Dorsolateral prefrontal cortex (tissue), 122 donors: ENCODE measurements at places on chromosomes 7 and 10.
A peak's percentile ranks its signal among the peaks of the same experiment; 100 is the strongest.

GRCh38 chr10:119409385-119409784 is 133.1 kb downstream of the RGS10 start:
- DNase-seq = no peak

DNA sequence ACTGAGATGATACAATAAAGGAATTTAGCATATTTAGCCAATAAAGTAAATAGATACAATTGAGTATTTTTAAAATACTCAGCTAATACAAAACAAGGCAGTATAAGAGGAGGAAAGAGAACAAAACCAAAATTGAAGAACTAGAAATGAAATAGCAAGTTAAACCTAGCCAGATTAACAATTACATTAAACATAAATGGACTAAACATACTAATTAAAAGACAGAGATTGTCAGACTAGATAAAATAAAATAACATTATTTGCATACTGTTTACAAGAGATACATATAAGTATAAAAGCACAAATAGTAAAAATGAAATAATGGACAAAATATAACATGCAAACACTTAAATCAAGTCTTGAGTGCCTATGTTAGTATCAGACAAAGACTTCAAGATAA is 517.7 kb upstream of the PHF14 start:
- DNase-seq = no peak

DNA sequence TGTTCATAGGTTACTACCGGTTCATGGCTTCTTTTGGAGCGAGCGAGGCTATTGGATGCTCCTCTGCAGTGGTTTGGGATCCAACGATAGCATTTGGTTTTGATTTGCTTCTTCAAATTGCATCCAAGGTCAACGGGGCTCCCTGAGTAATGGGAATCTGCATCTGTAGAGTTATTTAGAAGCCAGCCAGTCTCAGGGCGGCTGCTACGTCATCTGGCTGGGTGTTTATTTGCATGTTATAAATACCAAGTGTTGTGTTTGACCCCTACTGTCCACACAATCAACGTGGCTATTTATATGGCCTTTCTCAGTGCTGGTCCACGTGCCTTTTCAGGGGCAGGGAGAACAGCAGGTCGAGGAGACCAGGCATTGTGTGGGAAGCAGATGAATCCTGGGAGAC is 137.7 kb downstream of the PRPF18 start:
- DNase-seq = no peak

DNA sequence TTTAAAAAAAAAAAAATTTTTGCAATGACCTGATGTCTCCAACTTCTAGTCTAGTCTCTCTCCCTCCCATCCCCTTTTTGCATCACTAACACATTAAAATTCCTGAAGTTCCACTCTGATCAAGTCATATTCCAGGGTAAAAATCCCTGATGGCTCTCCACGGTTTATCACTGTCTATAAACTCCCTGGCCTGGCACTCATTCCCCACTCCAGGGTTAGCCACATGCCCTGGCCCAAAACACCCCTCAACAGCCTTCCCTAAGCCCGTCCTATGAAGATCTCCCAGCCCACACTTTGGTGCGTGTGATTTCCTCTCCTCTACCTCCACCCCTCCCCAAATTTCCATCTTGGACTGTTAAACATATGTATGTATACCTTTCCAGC is 125.4 kb downstream of the JAZF1 start:
- no peak for DNase-seq

- no peak for DNase-seq
These were observed 25.1 kb downstream of the SGCE start for GRCh38 chr7:94630855-94631254.

DNA sequence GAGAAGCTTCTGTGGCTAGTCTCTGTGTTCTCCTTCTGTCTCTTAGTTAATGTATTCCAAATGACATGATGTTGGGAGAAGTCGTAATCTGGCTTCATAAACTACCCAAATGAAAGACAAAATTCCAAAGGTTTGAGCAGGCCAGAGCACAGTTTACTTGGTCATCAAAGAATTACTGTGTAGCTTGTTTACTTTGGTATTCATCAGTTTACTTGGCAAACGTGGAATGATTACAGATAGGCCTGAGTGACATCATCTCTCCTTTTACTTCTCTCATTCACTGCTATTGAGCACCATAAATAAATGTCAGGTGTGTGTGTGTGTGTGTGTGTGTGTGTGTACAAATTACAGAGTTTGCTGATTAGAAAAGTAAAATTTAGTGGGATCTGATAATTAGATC is 327.3 kb downstream of the PHTF2 start:
- no peak for DNase-seq

DNA sequence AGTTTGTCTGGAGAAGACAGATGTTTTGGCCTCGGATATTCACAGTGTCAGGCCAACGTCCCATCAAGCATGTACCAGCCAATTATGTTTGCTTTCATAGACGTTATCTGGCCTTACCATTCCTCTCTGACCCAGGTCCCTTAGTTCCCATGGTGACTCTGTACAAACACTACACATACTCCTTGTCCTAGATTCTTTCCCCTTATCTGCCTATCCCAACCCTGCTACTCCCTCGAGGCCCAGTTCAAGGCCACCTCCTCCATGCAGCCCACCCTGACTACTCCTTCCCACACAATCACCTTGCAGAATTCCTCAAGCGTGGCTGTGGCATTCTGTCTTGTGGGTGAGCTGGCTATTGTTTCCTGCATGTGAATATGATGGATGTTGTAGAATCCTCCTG is 155.2 kb downstream of the PRKAG2 start:
- DNase-seq = no peak

- no peak for DNase-seq
These were observed 363.2 kb downstream of the PHTF2 start for GRCh38 chr7:78161781-78162180.

- no peak for DNase-seq
These were observed 546.0 kb upstream of the FZD8 start for GRCh38 chr10:36188080-36188453.

DNA sequence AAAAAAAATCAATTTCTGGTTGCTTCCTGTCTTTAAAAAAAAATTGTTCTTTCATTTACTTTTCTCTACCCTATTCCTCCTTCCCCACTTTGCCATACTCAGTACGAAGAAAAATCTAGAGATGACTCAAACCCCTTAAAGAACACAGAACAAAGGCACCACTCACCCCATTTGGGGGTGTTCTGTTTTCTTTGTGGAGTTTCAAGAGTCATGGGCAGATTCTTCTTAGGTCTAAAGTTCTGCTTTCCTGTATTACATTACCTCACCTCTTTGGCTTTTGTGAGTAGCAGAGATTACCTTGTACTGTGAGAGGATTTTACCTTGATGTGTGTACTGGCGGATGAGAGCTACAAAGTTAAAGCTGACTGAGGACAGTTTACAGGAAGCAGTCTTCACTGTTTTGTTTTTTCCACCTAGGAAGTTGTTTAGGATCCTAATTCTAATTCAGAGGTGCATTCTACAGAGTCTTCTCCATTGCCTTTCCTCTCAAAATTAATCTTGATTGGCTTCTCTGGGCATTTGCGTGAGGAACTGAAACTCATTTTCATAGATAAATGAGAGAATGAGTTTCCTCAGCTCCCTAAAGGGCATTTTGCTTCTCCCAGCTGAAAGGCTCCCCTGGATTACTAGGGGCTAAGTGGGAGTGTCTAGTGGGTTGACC is 20.7 kb downstream of the AVL9 start:
- no peak for DNase-seq

GRCh38 chr7:40909346-40909980 is 774.7 kb downstream of the SUGCT start:
- no peak for DNase-seq

- no peak for DNase-seq
These were observed 95.4 kb downstream of the GRK5 start for GRCh38 chr10:119302591-119303253.

GRCh38 chr7:119482671-119483070 is 790.3 kb upstream of the KCND2 start:
- no peak for DNase-seq

GRCh38 chr10:132497861-132498561 is 39.6 kb upstream of the INPP5A start:
- DNase-seq = peak; percentile 31

- DNase-seq = no peak
These were observed 46.8 kb downstream of the TET1 start for GRCh38 chr10:68606918-68607317.

GRCh38 chr10:86135191-86135590 is 231.4 kb downstream of the GRID1 start:
- no peak for DNase-seq

GRCh38 chr7:41046221-41046761 is 656.6 kb downstream of the INHBA start:
- no peak for DNase-seq

DNA sequence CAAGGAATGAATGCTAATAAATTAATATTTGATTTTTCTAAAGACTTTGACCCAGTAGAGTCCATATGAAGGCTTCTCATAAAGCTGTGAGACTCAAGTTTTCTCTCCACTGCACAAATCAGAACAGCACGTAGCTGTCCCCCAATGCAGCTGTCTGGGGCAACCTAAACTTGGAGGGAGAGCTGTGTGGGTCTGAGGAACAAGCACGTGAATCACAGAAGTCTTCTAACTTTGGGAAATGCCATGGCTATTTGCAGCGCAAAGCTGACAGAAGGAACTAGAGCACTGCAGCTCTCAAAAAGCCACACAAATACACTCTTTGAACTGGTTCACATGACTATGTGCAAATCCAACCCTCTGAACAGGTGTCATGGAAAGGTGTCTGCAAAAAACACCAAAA is 47.9 kb downstream of the COL1A2 start:
- DNase-seq = no peak

GRCh38 chr7:1012004-1012715 is 29.2 kb downstream of the CYP2W1 start:
- DNase-seq = no peak

DNA sequence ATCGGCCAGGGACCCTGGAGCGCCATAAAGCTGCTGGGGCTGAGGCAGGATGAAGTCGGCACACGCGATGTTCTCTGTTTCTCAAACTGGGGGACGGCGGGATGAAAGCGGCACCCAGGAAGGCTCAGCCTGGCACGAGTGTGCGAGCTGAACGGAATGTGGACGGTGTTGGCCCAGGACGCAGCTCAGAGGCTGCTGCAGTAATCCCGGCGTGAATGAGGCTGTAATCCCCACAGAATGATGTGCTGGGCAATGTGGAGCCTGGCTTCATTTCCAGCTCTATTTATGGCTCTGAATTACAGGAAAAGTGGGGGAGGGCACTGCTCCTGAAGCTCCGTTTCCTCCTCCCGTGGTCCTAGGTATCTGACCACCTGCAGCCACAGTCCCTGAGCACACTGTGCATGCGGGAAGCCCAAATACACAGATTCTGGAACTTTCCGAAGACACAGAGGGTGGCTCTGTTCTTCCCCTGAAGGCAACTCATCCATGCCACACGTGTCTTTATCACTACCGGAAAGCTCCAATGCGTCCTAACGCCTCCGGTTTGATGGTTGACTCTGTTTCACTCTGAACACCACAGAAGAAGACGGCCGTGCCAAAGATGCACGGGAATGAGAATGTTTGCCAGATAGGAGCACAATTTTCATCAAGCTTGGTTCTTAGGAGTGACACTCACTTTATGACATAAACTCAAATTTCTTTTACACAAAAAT is 37.6 kb downstream of the KLF6 start:
- no peak for DNase-seq

DNA sequence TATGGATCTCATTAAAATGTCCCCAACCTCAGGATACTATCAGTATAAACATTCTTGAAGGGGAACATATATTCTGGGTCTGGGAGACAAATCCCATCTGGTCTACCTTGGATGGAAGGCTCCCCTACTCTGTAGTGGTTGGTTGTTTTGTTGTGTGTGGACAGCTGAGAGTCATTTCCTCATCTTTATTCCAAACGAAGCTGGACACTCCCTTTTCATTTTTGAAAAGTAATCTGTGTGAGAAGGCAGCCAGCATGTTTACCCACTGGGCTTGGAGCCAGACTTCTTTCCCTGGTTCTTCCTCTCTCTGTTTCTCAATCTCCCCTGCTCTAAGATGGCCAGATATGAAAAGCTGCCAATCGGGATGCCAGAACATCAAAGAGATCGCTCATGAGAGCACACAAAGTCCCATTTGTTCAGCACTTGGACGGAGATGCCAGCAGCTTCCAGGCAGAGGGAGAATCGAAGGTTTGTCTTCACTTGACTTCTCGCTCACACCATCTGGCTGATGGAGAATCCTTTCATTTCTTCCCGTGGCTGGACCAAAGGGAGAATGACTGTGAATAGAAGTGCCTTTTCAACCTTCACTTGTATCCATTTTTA is 108.1 kb upstream of the AGR3 start:
- DNase-seq = peak; percentile 61

- no peak for DNase-seq
These were observed 485.6 kb downstream of the INHBA start for GRCh38 chr7:41217306-41217705.

- no peak for DNase-seq
These were observed 126.1 kb downstream of the TNS3 start for GRCh38 chr7:47455872-47456185.

DNA sequence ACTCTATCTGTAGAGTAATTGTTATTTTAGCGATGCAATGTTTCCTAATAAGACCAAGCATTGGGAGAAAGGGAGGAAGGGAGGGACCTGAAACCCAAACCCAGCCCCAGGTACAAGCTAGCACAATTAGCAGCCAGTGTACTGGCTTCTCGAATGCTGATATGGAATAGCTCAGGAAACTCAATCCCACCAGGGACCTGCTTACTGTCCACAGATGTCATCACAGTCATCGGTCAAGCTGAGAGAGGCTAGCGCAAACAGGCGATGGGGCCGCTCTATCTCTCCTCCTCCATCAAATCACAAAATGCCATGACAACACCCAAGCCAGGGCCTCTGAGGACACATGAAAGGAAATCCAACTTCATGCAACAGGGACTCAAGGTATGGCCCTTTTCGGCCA is 192.1 kb downstream of the KCNMA1 start:
- DNase-seq = no peak

DNA sequence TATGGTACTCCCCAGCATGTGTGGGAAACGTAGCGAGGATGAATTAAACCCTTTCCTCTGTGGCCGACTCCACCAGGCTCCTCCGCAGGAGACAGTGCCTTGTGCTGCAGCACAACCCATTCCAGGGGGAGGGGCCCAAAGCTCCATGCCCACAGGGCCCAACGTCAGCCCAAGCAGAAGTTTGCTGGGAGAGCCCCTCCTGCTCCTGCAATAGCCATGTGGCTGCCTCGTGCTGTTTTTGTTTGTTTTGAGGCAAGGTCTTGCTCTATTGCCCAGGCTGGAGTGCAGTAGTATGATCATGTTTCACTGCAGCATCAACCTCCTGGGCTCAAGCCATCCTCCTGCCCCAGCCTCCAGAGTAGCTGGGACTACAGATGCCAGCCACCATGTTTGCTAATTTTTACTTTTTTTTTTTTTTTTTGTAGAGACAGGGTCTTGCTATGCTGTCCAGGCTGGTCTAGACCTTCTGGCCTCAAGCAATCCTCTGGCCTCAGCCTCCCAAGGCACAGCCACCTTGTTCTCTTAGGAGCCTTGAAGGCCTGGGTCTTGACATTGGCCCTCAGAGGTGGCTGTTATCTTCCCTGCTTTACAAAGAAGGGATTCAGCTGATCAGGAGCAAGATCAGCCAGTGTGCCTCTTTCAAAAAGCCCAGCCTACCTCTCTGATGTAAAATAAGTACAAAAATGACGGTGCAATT is 102.8 kb downstream of the DYNC2I1 start:
- no peak for DNase-seq

GRCh38 chr10:110978204-110978603 is 58.8 kb downstream of the SHOC2 start:
- no peak for DNase-seq
